ENCODE measurements at places on chromosomes 2 and 18.

GRCh38 chr18:45447355-45448265 is 167.7 kb upstream of the SLC14A2 start:
- no peak for DNase-seq
- H3K4me3 ChIP-seq: no peak overlapping the region
- H3K4me1 ChIP-seq: no peaks in the 10 kb centered on the region

GRCh38 chr2:18368008-18368407 is 192.4 kb downstream of the RDH14 start:
- H3K27me3 ChIP-seq: no peaks in the 10 kb centered on the region
- H3K4me3 ChIP-seq: no peak overlapping the region
- no peak for DNase-seq

DNA sequence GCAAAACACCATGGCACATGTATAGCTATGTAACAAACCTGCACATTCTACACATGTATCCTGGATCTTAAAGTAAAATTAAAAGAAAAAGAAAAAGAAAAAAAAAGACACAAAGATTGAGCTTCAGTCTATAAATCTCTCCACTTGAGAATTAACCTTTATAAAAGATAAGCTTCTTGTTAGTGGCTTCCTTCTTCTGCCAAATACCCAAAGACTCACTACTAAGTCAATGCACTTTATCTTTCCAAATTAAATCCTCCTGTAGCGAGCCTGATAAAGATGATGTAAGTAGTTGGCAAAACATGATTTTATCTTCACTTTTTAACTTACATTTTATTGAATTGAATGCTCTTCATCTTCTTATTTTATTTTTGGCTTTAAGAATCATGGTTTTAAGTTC is 349.9 kb downstream of the TRIB2 start:
- no peak overlapping the region for H3K27ac ChIP-seq
- H3K36me3 ChIP-seq: no peaks in the 10 kb centered on the region
- H3K27me3 ChIP-seq: no peaks in the 10 kb centered on the region
- no peak overlapping the region for H3K4me3 ChIP-seq

GRCh38 chr2:171287611-171288010 is 126.9 kb upstream of the TLK1 start:
- no peaks in the 10 kb centered on the region for H3K4me1 ChIP-seq
- H3K4me3 ChIP-seq: no peak overlapping the region

DNA sequence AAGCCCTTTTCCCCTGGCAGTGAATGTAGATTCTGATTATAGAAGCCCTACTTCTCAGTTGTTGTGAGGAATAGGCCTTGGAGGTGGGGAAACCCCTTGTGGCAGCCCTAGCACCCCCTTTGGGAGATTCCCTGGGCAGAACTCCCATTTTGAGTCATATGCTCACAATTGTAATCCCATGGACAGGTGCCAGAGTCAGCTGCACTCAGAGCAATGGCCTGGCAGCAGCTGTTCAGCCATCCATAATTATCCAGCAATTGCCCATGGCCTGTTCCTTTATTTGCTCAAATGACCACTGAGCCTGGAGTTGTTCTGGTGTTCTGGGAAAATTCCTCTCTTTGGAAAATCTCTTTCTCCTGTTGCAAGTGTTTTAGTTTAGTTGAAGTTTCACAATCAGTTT is 71.7 kb downstream of the PTRHD1 start:
- no peak overlapping the region for H3K27ac ChIP-seq
- H3K4me1 ChIP-seq: no peaks in the 10 kb centered on the region
- no peaks in the 10 kb centered on the region for H3K27me3 ChIP-seq
- no peaks in the 10 kb centered on the region for H3K36me3 ChIP-seq
- DNase-seq: peak; percentile 76
- no peak overlapping the region for H3K4me3 ChIP-seq

GRCh38 chr2:85580206-85580605 is 2.8 kb downstream of the VAMP8 start:
- no peak overlapping the region for H3K4me3 ChIP-seq
- H3K27me3 ChIP-seq: no peaks in the 10 kb centered on the region
- no peaks in the 10 kb centered on the region for H3K36me3 ChIP-seq
- DNase-seq: no peak
- no peaks in the 10 kb centered on the region for H3K4me1 ChIP-seq
- no peak overlapping the region for H3K27ac ChIP-seq

DNA sequence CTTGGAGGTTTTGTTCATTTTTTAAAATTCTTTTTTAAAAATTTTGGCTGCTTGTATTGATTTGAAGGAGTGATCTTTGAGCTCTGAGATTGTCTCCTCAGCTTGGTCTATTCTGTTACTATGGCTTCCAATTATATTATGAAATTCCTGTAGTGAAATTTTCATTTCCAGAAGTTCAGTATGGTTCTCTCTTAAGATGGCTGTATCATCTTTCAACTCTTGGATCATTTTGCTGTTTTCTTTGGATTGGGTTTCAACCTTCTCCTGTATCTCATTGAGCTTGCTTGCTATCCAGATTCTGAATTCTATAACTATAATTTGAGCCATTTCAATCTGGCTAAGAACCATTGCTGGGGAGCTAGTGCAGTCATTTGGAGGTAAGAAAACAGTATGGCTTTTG is 270.8 kb upstream of the NT5C1B start:
- DNase-seq: no peak
- H3K27ac ChIP-seq: no peak overlapping the region
- no peaks in the 10 kb centered on the region for H3K36me3 ChIP-seq
- H3K4me3 ChIP-seq: no peak overlapping the region
- H3K27me3 ChIP-seq: no peaks in the 10 kb centered on the region
- no peaks in the 10 kb centered on the region for H3K4me1 ChIP-seq

GRCh38 chr18:60200558-60200957 is 172.0 kb downstream of the MC4R start:
- no peaks in the 10 kb centered on the region for H3K36me3 ChIP-seq
- H3K27me3 ChIP-seq: no peaks in the 10 kb centered on the region
- no peaks in the 10 kb centered on the region for H3K4me1 ChIP-seq

DNA sequence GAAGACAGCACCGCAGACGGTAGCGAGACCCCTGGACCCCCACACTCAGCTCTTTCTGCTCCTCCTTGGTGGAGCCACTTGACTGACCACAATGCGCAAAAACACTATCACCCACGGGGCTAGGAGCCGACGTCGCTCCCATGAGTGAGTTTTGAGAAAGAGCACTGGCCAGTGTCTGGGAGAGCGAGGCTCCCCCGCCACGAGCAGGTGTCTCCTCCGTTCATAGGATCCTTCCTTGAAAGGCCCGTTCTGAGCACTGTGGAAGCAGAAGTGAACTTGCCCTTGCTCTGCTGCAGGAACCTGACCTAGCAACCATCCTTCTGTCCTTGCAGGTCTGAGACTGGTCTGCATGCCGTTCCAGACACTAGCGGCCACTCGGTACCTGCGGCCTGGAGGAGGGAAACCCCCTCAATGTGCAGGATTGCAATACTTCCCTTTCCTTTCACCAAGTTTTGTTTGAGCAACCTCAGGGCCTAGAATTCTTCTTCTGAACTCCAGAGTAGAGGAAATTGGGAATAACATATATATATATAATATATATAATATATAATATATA is 12.9 kb upstream of the ZNF516 start:
- no peaks in the 10 kb centered on the region for H3K27me3 ChIP-seq
- H3K4me3 ChIP-seq: no peak overlapping the region
- H3K4me1 ChIP-seq: no peaks in the 10 kb centered on the region
- no peak for DNase-seq
- no peak overlapping the region for H3K27ac ChIP-seq

- no peak overlapping the region for H3K27ac ChIP-seq
- no peaks in the 10 kb centered on the region for H3K36me3 ChIP-seq
- no peak overlapping the region for H3K4me3 ChIP-seq
- H3K27me3 ChIP-seq: no peaks in the 10 kb centered on the region
- no peak for DNase-seq
Observed at GRCh38 chr18:35868915-35869314, 103.6 kb upstream of the RMP24 start.

DNA sequence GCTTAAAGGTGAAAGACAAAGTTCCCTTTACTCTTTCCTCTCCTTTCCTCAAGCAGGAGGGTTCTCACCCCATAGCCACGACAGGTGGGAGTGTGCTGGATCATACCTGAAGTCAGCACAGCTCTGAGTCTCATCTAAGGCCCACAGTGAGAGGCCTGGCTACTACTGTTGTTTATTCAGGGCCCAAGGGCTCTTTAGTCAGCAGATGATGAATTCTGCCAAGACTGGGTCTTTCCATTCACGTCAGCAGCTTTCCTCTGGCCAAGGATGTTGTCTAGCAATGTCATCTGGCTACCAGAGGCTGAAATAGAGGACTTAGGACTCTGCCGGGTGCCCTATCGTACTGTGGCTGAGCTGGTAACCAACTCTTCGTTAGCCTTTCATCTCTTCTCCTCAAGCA is 308.4 kb upstream of the THUMPD2 start:
- DNase-seq: no peak
- no peaks in the 10 kb centered on the region for H3K27me3 ChIP-seq
- no peaks in the 10 kb centered on the region for H3K36me3 ChIP-seq
- no peaks in the 10 kb centered on the region for H3K4me1 ChIP-seq
- H3K4me3 ChIP-seq: no peak overlapping the region

DNA sequence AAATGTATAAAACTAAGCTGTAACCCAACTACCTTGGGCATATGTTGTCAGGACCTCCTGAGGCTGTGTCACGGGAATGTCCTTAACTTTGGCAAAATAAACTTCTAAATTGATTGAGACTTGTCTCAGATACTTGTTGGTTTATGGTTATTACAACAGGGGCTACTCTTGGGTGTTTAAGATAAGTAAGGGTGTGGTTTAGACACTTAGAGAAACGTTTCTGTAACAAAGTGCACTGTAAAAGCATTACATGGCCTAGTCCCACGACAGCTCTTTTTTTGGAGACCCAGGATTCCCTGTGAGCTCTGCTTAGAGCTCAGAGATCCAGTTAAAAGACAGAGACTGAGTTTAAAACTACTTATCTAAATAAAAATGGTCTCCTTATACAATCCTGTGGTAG is 32.3 kb upstream of the LIPG start:
- H3K27me3 ChIP-seq: no peaks in the 10 kb centered on the region
- no peak for DNase-seq
- no peak overlapping the region for H3K27ac ChIP-seq
- no peaks in the 10 kb centered on the region for H3K4me1 ChIP-seq
- no peaks in the 10 kb centered on the region for H3K36me3 ChIP-seq

DNA sequence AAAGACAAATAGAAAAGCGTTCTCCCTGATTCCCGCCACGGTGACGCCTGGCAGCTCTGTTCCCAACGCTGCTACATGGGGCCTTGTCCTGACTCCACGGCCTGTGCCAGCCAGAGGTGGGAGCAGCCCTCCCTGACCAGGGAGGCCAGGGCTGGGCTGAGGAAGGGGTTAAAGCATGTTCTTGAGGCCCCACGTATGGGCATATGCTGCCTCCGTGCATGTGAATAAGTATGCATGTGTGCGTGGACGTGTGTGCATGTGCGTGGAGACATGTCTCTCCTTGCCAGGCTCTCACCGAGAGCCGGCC is 1.6 kb upstream of the SNED1 start:
- no peaks in the 10 kb centered on the region for H3K36me3 ChIP-seq
- peaks cover 6% of the 10 kb centered on the region for H3K4me1 ChIP-seq
- no peaks in the 10 kb centered on the region for H3K27me3 ChIP-seq
- H3K27ac ChIP-seq: peak overlapping the region; percentile 84
- DNase-seq: no peak

GRCh38 chr2:210188755-210189154 is 17.5 kb upstream of the KANSL1L start:
- peaks cover 5% of the 10 kb centered on the region for H3K36me3 ChIP-seq
- H3K27ac ChIP-seq: no peak overlapping the region
- DNase-seq: no peak
- no peak overlapping the region for H3K4me3 ChIP-seq
- no peaks in the 10 kb centered on the region for H3K27me3 ChIP-seq

- no peaks in the 10 kb centered on the region for H3K4me1 ChIP-seq
- H3K27ac ChIP-seq: no peak overlapping the region
- DNase-seq: no peak
- H3K4me3 ChIP-seq: no peak overlapping the region
- H3K27me3 ChIP-seq: no peaks in the 10 kb centered on the region
Observed at GRCh38 chr2:169397697-169398096, 35.4 kb upstream of the LRP2 start.

GRCh38 chr18:48228841-48229240 is 180.3 kb downstream of the ZBTB7C start:
- H3K4me1 ChIP-seq: no peaks in the 10 kb centered on the region
- H3K4me3 ChIP-seq: no peak overlapping the region
- no peak for DNase-seq
- no peaks in the 10 kb centered on the region for H3K27me3 ChIP-seq

GRCh38 chr2:98482362-98482761 is 37.7 kb downstream of the INPP4A start:
- no peak for DNase-seq
- H3K4me3 ChIP-seq: no peak overlapping the region
- no peak overlapping the region for H3K27ac ChIP-seq
- no peaks in the 10 kb centered on the region for H3K27me3 ChIP-seq
- no peaks in the 10 kb centered on the region for H3K4me1 ChIP-seq

DNA sequence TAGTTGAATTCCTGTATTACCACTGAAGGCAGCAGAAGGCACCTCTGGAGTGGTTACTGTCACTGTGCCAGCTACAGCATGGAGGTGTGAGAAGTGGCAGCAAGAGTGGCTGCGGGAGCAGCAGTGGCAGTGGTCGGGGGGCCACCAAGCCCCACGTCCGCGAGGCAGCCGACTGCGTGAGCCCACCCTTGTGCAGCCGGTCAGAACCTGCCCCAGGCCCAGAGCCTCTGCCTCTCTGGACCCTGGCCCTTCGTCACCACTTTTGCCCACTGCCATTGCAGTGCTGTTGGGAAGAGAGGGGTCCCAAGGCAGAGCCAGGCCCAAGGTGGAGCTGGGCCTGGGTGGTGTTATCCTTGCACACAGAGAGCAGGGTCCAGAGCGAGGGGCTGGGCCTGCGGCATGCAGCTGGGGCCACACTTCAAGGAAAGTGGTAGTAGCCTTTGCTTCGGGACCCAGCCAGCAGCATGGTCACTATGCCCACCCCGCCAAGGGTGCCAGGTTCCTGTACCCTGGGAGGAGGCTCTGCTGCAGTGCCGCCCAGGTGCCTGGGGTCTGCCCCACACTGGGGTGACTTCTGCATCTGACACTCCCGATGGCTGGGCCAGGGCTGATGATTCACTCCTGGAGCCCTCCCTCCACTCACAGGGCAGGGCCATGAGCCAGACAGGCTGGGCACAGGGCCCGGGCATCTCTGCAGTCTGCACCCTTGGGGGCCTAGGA is 450.1 kb upstream of the LRATD1 start:
- H3K4me1 ChIP-seq: no peaks in the 10 kb centered on the region
- no peaks in the 10 kb centered on the region for H3K36me3 ChIP-seq
- H3K27ac ChIP-seq: no peak overlapping the region
- no peak overlapping the region for H3K4me3 ChIP-seq
- peak; percentile 57 for DNase-seq
- H3K27me3 ChIP-seq: no peaks in the 10 kb centered on the region

GRCh38 chr2:217886720-217887309 is 116.0 kb downstream of the TNS1 start:
- peak; percentile 83 for DNase-seq
- no peak overlapping the region for H3K27ac ChIP-seq
- H3K27me3 ChIP-seq: no peaks in the 10 kb centered on the region
- H3K36me3 ChIP-seq: peaks cover 4% of the 10 kb centered on the region

- H3K4me3 ChIP-seq: no peak overlapping the region
- DNase-seq: no peak
- no peak overlapping the region for H3K27ac ChIP-seq
- H3K36me3 ChIP-seq: no peaks in the 10 kb centered on the region
- H3K27me3 ChIP-seq: no peaks in the 10 kb centered on the region
- H3K4me1 ChIP-seq: no peaks in the 10 kb centered on the region
Observed at GRCh38 chr18:63788447-63789096, 13.4 kb downstream of the SERPINB7 start.

Measured in aorta (tissue), 5 donors.